M059J (cell line): ENCODE measurements at places on chromosomes 11 and 22. TPM values are rescaled to one million over a fixed set of nuclear protein-coding genes. Genes with fewer than 3 reads are reported as not detected.

SHISAL1 gene
- 0.07 and 0.32 TPM in 2 replicates for total RNA-seq

TNNI2 gene
- not detected in 2 replicates for total RNA-seq

PYGM gene
- 0.05 and 0.10 TPM in 2 replicates for total RNA-seq

MRGPRE gene
- total RNA-seq = not detected in 2 replicates

SLC5A12 gene
- 0.47 TPM in 1 of 2 replicates, not detected in the other for total RNA-seq

VSTM5 gene
- total RNA-seq = not detected in 2 replicates

GAB2 gene
- total RNA-seq = 1.7 and 2.9 TPM in 2 replicates

MS4A12 gene
- 0.27 TPM in 1 of 2 replicates, not detected in the other for total RNA-seq

SMTNL1 gene
- total RNA-seq = not detected in 2 replicates

PRDM11 gene
- total RNA-seq = 3.5 and 6.1 TPM in 2 replicates

C11orf91 gene
- total RNA-seq = not detected in 2 replicates

ARHGEF17 gene
- 6.0 and 17.5 TPM in 2 replicates for total RNA-seq

F2 gene
- not detected in 2 replicates for total RNA-seq

OSM gene
- not detected in 2 replicates for total RNA-seq

KRTAP5-6 gene
- total RNA-seq = not detected in 2 replicates

OTOG gene
- not detected in 2 replicates for total RNA-seq

VPREB3 gene
- total RNA-seq = not detected in 2 replicates

PHOX2A gene
- total RNA-seq = not detected in 2 replicates

CEP126 gene
- total RNA-seq = 0.81 and 0.86 TPM in 2 replicates

NLRP14 gene
- total RNA-seq = not detected in 2 replicates

E2F8 gene
- total RNA-seq = 3.9 and 8.5 TPM in 2 replicates

FADD gene
- 35.3 and 51.6 TPM in 2 replicates for total RNA-seq

FAM83F gene
- total RNA-seq = not detected in 2 replicates

NPTXR gene
- 0.76 and 1.9 TPM in 2 replicates for total RNA-seq

APOBEC3A gene
- total RNA-seq = not detected in 2 replicates

C11orf87 gene
- 0.02 and 0.34 TPM in 2 replicates for total RNA-seq

TMEM121B gene
- 0.07 TPM in 1 of 2 replicates, not detected in the other for total RNA-seq

SFI1 gene
- total RNA-seq = 4.7 and 5.0 TPM in 2 replicates

PRR14L gene
- 12.8 and 14.9 TPM in 2 replicates for total RNA-seq

RASGRP2 gene
- 0.42 TPM in 1 of 2 replicates, not detected in the other for total RNA-seq

MISFA gene
- total RNA-seq = not detected in 2 replicates

OR52E8 gene
- not detected in 2 replicates for total RNA-seq

CCDC87 gene
- total RNA-seq = 0.17 TPM in 1 of 2 replicates, not detected in the other

ASCL2 gene
- not detected in 2 replicates for total RNA-seq

TTC17 gene
- total RNA-seq = 52.7 and 59.4 TPM in 2 replicates

APOL5 gene
- total RNA-seq = not detected in 2 replicates

CYP2D6 gene
- not detected in 2 replicates for total RNA-seq

IGSF9B gene
- total RNA-seq = 0.02 TPM in 1 of 2 replicates, not detected in the other

OR10V1 gene
- not detected in 2 replicates for total RNA-seq

SHANK2 gene
- total RNA-seq = not detected in 2 replicates

C1QTNF4 gene
- total RNA-seq = 0.10 TPM in 1 of 2 replicates, not detected in the other

IL17REL gene
- total RNA-seq = not detected in 2 replicates

APOL4 gene
- 0.10 TPM in 1 of 2 replicates, not detected in the other for total RNA-seq

RIBC2 gene
- 6.4 and 9.5 TPM in 2 replicates for total RNA-seq

PSMC3 gene
- 283 and 294 TPM in 2 replicates for total RNA-seq

APOA5 gene
- total RNA-seq = not detected in 2 replicates

CSRP3 gene
- not detected in 2 replicates for total RNA-seq

NOX4 gene
- not detected in 2 replicates for total RNA-seq

TSPAN18 gene
- 1.1 and 2.5 TPM in 2 replicates for total RNA-seq

PSMA1 gene
- 344 and 357 TPM in 2 replicates for total RNA-seq

ZNF280B gene
- total RNA-seq = 3.1 and 3.7 TPM in 2 replicates

KREMEN1 gene
- 3.7 and 6.8 TPM in 2 replicates for total RNA-seq

MMP8 gene
- not detected in 2 replicates for total RNA-seq
